ENCODE measurements at places on chromosomes 6 and 20. TPM values are rescaled to one million over a fixed set of nuclear protein-coding genes. Genes with fewer than 3 reads are reported as not detected.

GRCh38 chr6:15586503-15586902 lies 76.3 kb downstream of the DTNBP1 start:
- no peak for DNase-seq

HLA-DPB1 gene
- 17.0 TPM for total RNA-seq

DNA sequence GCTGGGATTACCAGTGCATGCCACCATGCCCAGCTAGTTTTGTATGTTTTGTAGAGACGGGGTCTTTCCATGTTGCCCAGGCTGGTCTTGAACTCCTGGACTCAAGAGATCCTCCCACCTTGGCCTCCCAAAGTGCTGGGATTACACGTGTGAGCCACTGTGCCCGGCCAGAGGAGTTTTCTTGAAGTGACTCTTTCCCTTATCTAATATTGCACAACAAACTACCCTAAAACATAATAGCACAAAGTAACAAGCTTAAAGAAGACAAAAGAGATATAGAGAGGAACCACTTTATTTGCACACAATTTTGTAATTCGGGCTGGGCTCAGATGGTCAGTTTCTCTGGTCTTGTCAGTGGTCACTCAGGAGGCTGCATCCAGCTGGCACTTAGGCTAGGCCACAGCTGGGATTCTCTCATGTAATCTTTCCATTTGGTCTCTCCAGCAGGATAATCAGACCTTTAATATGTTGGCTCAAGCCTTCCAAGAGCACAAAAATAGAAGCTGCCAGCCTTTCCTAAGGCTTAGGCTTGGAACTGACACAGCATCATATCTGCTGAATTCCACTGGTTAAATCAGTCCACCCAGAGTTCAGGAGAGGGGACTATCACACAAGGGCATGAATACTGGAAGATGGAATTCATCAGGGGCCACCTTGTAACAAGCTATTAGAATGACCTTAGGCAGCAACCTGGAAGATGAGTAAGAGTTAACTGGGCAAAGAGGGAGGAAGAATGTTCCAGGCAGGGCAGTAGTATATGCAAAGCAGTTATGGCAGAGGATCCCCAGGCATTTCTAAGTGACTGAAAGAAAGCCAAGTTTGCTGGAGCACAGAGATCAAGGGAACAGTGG lies 56.7 kb upstream of the PNRC1 start:
- DNase-seq = no peak

DNA sequence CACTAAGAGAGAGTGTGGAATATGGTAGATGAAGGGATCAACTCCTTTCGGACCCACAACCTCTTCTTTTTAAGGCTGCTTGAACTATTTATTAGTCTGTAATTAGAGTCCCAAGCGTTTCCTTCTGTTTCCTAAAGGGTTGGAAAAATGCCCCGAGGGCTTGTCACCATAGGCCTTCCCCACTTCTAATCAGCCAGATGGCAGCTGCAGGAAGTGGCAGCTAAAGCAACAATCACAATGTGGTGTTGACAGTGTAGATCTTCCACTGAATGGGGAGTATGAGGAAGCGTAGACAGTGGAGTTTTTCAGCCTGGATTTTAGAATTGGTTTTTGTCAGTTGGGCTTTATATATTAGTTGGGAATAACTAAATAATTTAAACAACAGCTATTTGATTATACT lies 40.6 kb downstream of the SLC35D3 start:
- DNase-seq = no peak

DNA sequence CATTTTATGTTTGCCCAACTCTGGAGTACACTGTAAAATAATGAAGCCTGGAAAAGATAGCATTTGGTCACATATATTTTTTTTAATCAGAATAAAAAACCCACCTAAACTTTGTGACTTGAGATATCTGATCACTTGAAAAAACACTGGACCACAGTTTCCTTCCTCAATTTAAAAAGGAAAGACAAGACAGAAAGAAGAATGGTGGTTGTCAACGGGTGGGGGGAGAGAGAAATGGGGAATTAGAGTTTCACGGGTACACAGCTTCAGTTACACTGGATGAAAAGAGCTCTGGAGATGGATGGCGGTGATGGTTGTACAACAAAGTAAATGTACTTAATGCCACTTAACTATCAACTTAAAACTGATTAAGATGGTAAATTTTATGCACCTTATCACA lies 14.7 kb upstream of the DST start:
- no peak for DNase-seq

GGT7 gene
- total RNA-seq = 28.0 TPM

GRCh38 chr6:16647422-16647821 lies 113.8 kb downstream of the ATXN1 start:
- no peak for DNase-seq

DNA sequence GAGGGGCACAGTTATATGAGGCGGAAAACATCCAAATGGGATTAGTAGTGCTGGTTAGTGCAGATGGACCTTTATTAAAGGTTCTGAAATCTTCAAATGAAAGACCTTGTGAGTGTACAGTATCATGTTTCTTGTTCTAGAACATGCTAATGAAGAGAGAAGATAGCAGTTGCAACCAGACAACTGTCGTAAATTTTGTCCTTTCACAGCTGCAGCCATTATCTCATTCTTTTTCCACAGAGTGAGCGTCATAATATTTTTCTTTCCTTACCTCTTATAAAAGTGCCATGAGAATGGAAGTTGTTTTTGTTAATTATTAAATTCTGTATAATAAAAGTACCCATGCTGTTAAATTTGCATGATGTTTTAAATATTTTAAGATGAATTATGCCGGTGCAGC lies 4.4 kb upstream of the C6orf163 start:
- no peak for DNase-seq

DNA sequence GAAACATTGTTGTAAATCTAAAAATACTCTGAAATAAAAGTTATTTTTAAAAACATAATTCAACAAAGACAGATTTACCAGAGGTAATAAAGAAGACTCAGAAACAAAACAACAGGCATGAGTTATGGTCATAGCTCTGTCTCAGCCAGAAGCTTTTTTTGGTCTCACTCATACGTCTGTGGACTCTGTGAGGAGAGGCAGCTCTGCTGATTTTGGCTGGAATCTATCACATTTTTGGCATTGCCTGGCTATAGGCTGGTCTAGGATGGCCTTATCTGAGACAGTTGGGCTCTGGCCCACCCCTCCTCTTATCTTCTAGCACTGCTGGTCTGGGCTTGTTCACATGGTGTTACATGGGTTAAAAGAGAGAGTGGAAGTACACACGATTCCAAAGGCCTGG lies 514.0 kb upstream of the BTBD3 start:
- no peak for DNase-seq

GRCh38 chr6:105985098-105985815 lies 100.9 kb upstream of the PRDM1 start:
- DNase-seq = no peak

DNA sequence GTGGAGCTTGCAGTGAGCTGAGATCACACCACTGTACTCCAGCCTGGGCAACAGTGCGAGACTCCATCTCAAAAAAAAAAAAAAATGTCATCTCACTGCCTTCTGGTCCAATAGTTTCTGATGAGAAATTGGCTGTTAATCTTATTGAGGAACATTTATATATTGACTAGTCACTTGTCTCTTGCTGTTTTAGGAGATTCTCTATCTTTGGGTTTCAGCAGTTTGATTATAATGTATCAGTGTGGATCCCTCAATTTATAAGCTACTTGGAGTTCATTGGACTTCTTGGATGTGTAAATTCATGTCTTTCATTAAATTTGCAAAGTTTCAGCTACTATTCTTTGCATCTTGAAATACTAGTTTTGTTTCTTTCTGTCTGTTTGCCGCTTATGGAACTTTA lies 11.2 kb downstream of the ZGPAT start:
- no peak for DNase-seq

DNA sequence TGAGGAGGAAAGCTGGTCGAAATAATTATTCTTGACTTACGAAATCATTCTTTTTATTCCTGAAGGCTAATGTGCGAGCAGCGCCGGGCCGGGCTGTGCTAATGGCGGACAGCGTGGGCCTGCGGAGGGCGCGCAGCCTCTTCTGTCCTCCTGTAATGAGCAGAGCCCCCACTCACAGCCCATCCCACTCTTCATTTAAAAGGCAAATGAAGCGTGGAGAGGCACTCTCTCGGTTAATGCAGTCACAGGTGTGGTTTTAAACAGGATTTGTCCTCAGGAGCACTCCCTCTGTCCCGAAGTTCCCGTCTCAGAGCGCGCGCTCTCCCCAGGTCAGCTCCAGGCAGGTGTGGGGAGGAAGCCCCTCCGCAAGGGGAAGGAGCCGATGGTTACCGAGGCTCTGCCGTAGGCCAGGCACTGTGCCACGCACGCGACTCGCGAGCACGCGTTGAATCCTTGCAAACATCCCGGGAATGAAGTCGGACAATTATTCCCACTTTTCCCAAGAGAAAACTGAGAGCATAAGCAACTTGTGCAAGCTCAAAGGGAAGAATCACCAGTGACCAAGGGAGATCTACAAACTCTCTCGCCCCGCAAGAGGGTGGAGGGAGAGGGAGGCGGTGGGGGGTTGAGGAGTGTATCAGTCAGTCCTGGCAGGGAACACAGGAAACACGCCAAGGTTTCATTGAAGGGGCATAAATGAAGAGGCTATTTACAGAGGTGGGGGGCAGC lies 35.5 kb upstream of the ZFAND3 start:
- DNase-seq = peak; percentile 68

DNA sequence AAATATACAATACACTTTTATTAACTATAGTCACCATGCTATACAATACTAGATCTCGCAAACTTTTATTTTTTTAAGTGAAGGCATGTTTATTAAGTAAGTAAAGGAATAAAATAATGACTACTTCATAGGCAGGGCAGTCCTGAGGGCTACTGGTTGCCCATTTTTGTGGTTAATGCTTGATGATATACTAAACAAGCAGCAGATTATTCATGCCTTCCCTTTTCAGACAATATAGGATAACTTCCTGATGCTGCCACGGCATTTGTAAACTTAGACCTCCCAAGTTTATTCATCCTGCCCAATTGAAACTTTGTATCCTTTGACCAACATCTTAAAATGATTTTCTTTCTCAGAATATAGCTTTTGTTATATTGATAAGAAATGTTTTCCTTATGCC lies 24.7 kb upstream of the HIVEP1 start:
- DNase-seq = no peak

PKHD1 gene
- total RNA-seq = 0.04 TPM

Data from psoas muscle (tissue), 8 donors.